Activated naive CD8-positive, alpha-beta T cell treated with anti-CD3 and anti-CD28 coated beads for 36 hours (primary cell): ENCODE measurements at places on chromosomes 11 and 22.

DNA sequence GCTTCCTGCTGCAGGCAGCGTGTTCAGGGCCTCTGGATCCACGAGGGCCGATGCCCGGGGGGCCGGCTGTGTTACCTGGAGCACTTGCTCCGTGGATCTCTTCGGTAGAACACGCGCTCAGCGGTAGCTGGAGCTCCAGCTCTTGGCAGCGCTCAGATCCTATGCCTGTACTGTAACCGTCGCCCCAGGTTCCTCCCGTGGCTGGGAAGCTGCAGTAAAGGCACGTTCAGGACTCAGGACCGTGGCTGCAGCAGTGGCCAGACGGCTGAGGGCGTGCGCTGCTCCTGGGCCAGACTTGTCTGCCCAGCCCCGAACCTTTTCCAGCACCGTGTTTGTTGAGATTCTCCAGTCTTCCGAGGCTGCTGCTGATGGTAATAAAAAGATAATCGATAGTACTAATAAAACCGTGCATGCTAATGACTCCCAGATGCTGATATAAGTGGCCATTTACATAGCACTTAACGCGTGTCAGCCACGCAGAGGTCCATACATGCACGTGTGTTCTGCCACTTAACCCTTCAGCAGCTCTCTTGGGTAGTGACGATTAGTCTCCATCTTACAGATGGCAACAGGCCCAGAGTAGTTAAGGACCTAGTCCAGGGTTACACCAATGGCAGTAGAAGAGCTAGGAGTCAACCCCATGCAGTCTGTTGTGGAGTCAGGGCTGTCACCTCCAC lies 1.4 kb downstream of the MOV10L1 start:
- DNase-seq: no peak

- peak; percentile 36 for DNase-seq
Observed at GRCh38 chr11:103035791-103036434, 56.0 kb downstream of the DCUN1D5 start.

DNA sequence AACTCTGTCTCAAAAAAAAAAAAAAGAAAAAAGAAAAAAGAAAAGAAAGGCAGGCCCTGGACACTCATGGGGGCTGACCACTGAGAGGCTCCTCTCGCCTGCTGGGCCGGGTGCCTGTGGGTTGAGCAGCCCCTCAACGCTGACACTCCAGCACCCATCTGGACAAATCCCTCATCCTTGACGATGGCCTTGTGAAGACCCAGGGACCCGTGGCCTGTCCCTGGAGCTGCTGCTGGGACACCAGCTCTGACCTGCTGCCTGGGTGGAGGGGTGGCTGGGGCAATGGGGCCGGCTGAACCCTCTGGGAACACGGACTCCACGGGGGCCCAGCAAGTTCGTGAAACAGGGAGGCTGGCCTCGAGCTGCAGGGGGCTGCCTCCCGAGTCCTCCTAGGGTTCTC lies 10.5 kb upstream of the BID start:
- no peak for DNase-seq

DNA sequence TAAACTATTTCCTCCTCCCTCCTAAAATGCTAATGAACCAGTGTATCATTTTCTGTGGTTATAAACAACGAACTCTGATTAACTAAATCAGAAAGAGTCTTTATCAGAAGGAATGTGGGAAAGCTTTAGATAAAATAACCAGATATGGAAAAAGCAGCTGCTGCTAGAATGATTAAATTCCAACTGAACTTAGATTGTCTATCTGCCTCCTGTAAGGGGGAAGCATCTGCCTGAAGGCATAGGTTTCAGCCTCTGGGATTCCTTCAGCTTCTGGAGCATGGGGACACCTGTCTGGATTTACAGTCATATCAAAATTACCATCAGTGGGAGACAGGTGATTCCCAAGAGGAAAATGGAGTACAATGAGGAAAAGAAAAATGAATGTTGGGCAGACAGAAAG lies 1095.5 kb upstream of the CCDC90B start:
- no peak for DNase-seq

- DNase-seq: no peak
Observed at GRCh38 chr11:2074266-2074825, 64.8 kb downstream of the IGF2 start.

DNA sequence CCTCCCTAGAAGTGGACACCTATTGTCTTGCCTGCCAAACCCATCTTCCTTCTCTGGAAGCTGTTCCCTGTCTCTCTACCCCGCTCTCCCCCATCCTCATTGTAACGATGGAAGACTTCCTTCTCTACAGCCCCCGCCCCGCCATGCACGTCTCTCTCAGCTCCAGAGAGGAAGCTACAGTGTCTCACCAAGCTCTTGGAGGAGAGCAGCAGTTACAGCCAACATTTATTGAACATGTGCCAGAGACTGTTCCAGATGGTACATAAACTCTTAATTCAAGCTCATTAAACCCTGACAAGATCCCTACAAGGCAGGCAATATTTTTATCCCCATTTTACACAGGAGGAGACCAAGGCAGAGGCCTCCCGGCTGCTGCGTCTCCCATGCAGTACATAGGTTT lies 15.1 kb downstream of the MCHR1 start:
- DNase-seq: no peak

DNA sequence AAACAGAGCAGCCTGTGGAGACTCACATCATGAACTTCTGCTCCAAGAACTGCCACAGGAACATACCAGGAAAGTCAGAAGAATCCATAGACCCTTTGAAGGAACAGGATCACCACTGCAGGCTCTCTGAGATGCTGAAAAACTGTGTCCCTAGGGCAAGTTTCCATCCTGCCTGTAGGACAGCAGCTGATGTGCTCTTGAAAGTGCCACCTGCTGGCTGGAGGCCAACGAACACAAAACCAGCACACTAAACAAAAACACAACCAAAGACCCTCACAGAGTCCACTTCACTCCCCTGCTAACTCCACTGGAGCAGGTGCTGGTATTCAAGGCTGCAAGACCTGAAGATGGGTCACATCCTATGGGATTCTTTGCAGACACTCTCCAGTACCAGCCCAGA lies 12.0 kb upstream of the NXPE1 start:
- DNase-seq: no peak

DNA sequence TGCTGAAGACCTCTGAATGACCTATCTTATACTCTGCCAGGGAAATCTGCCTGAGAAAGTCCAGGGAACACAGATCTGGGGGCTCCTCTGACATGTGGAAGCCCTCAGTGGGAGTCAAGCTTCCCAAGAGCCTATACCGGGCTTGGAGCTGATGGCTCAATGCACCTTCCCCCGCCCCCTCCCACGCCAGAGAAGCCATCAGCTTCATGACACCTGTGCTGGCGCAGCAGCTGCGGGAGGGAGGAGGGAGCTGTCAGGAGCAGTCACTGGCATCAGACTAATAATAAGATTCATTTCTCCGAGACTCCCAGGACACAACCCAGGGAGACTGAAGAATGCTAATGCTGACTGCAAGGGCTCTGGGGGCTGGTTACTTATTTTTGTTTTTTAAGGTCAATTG lies 47.8 kb downstream of the SPATA19 start:
- DNase-seq: no peak

GRCh38 chr11:3626250-3626960 lies 15.4 kb downstream of the ART5 start:
- peak; percentile 16 for DNase-seq

GRCh38 chr22:17767233-17768065 lies 6.8 kb downstream of the BID start:
- DNase-seq: peak; percentile 75

GRCh38 chr11:111528557-111528956 lies 12.0 kb upstream of the LAYN start:
- DNase-seq: no peak

GRCh38 chr11:114311946-114312345 lies 15.7 kb downstream of the NNMT start:
- no peak for DNase-seq

DNA sequence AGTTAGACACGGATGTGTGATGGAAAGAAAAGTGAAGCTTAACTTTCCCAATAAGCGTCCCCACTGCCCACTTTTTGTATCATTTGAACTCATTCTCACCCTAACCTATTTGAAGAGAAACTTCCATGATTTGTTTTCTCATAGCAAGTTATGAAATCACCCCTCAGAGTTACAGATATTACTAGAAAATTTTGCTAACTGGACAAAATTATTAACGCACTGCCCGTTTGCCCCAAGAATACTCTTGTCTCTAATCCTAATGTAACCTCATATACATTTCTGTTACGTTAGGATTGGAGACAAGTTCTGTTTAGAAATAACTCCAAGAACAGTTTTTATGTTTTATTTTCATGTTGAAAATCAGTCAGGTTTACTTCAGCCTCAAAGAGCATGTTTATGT lies 25.5 kb downstream of the TOM1 start:
- DNase-seq: no peak

- no peak for DNase-seq
Observed at GRCh38 chr11:77278595-77279506, 22.6 kb downstream of the GDPD4 start.

DNA sequence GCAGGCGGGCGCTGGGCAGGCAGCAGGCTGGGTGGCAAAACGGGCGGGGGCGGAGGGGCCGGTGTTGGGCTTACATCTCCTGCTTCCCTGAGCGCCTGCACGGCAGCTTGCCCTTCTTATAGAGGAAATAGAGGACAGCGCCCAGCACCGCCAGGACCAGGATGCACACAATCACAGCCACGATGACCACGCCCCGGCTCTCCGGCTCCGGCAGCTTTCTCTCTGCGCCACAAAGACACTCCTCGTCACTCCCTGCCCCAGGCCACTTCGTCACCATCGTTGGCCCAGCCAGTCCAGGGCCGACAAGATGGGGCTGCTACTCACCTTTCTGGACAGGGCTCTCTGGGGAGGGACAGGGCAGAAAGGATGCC lies 6.3 kb downstream of the MCAM start:
- no peak for DNase-seq

GRCh38 chr11:24521601-24522000 lies 24.7 kb downstream of the LUZP2 start:
- no peak for DNase-seq
